Cardiac ventricle fibroblast (primary cell): ENCODE measurements at places on chromosomes 12 and 14. TPM values are rescaled to one million over a fixed set of nuclear protein-coding genes. Genes with fewer than 3 reads are reported as not detected.

Gene CLEC12A
- total RNA-seq, result not detected in 2 replicates

Gene KRT85
- not detected in 2 replicates for total RNA-seq

Gene NANOG
- not detected in 2 replicates for total RNA-seq

Gene PMCH
- not detected in 2 replicates for total RNA-seq

Gene SVOP
- total RNA-seq, result not detected in 2 replicates
